ENCODE measurements at places on chromosomes 1 and 21. TPM values are rescaled to one million over a fixed set of nuclear protein-coding genes. Genes with fewer than 3 reads are reported as not detected.

DNA sequence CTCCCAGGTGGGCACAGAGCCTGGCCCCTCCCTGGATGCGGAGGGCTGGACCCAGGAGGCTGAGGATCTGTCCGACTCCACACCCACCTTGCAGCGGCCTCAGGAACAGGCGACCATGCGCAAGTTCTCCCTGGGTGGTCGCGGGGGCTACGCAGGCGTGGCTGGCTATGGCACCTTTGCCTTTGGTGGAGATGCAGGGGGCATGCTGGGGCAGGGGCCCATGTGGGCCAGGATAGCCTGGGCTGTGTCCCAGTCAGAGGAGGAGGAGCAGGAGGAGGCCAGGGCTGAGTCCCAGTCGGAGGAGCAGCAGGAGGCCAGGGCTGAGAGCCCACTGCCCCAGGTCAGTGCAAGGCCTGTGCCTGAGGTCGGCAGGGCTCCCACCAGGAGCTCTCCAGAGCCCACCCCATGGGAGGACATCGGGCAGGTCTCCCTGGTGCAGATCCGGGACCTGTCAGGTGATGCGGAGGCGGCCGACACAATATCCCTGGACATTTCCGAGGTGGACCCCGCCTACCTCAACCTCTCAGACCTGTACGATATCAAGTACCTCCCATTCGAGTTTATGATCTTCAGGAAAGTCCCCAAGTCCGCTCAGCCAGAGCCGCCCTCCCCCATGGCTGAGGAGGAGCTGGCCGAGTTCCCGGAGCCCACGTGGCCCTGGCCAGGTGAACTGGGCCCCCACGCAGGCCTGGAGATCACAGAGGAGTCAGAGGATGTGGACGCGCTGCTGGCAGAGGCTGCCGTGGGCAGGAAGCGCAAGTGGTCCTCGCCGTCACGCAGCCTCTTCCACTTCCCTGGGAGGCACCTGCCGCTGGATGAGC lies 34.2 kb downstream of the TRIM11 start:
- DNase-seq: no peak

GRCh38 chr1:29829448-29830344 lies 593.4 kb downstream of the PTPRU start:
- DNase-seq: no peak

DNA sequence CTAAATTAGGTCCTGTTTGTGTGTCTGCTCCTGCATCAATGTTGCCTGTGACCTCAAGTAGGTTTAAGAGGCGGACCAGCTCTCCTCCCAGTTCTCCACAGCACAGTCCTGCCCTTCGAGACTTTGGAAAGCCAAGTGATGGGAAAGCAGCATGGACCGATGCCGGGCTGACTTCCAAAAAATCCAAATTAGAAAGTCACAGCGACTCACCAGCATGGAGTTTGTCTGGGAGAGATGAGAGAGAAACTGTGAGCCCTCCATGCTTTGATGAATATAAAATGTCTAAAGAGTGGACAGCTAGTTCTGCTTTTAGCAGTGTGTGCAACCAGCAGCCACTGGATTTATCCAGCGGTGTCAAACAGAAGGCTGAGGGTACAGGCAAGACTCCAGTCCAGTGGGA lies 79.9 kb downstream of the PRDM2 start:
- no peak for DNase-seq

- DNase-seq: no peak
Measured at GRCh38 chr1:235327559-235328270, at the start of gene ARID4B. ARID4B (minus strand) TSS chr1:235328179; CDS start chr1:235326919, 1,260 bp downstream.

DNA sequence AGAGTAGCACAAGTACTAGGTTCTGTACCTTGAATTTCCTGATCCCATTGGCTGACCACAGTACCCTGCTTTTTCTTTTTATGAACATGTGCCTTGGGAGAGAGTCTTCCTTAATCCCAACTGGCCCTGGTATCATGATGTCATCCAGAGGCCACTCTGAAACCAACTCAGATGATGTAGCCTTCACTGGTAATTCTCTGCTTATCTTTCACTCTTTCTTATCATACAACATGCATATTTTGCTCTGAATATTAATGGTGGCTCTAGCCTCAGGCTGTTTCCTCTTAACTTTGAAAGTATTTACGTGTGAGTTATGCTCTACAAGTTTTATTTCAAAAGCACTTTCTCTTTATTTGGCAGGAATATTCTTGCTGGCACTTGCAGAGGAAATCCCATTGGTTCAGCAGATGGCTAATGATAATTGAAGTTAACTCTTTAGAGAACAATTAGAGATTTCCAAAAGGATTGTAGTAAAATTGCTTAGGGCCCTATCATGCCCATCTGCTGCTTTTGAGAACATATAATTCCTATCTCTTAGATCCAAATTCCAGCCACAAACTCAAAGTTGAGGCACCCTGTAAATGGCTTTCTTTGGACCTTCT lies 86.1 kb downstream of the PTGER3 start:
- DNase-seq: no peak

GRCh38 chr1:40749817-40750216 lies 33.8 kb upstream of the KCNQ4 start:
- DNase-seq: no peak

DNA sequence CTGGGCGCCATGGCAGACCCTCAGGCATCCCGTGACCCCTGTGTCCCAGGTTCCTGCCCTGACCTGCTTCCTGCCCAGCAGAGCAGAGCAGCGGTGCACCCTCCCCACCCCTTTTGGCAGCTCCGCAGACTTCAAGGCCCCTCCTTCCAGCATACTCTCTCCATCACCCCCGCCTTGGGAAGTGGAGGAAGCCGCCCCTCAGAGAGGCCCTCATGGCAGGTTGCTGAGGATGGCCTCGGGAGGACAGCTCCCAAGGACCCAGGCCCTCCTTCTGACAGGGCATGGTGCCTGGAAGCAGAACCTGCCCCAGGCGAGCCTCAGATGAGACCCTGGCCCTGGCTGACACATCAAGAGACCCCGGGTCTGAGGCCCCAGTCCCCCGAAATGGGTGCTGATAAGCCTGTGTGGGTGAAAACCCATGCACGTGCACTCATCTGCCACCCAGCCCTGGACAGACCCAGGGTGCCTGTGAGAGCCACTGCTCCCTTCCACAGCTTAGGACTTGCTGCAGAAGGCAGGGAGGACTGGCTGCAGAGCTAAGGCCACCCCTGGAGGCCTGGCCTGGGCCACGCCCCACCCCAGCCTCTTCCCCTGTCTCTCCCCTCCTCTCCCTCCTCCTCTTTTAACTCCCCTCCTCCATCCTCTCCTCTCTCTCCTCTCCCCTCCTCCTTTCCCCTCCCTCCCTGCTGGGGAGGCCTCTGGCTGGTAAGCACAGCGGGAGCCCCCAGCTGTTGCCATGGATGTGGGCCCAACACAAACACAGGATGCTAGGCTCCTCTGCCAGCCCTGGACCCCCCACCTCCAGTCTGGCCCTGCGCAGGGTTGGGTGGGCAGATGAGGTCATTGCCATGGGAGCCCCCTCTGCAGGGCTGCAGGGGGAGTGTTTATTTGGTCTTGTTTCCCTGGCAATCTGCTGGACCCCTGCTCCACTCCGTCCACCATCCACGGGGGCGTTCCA lies 33.7 kb downstream of the WNT9A start:
- DNase-seq: no peak

EIF3I gene
- total RNA-seq: 323 TPM

DNA sequence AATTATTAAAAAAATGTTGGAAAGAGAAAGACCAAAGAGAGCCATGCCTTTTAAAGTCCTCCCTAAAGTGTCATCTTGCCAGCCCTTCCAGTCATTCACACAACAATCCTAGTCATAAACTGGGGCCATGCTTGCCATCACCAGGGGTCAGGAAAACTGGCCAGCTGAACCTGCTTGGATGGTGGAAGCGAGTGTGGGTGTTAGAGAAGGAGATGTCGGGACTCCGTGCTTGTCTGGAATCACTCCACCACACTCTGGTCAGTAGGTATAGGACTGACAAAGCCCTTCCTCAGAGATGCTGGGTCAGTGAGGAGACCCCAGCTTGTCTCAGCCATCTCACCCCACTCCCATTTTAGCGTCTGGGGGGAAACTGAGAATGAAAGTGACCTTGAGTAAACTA lies 3.3 kb upstream of the HAPLN2 start:
- DNase-seq: no peak

GRCh38 chr1:203328714-203329122 lies 22.2 kb downstream of the FMOD start:
- no peak for DNase-seq

FMO5 gene
- 0.27 TPM for total RNA-seq

GRCh38 chr1:53087332-53088285 lies 25.6 kb downstream of the PODN start:
- DNase-seq: no peak

SELENBP1 gene
- total RNA-seq: 0.42 TPM

KRTAP13-1 gene
- not detected for total RNA-seq

LPAR3 gene
- total RNA-seq: 27.2 TPM

DNA sequence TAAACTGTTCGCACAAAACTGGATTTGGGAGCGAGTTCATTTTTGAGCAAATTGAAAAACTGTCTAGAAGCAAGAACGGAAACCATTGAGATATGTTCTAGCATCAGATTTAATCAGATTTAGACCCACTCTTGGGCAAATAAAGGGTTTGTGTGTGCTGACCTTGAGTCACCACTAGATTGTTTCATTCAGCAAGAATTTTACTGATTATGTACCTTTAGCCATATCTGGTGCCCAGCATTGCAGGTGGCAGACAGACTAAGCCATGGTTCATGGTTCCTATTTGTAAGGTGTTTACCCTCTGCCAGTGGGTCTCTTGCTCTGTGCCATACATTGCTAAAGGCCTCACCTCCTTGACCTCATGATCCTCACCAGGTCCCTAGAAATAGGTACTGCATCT lies 1.4 kb downstream of the NUDC start:
- no peak for DNase-seq

DNA sequence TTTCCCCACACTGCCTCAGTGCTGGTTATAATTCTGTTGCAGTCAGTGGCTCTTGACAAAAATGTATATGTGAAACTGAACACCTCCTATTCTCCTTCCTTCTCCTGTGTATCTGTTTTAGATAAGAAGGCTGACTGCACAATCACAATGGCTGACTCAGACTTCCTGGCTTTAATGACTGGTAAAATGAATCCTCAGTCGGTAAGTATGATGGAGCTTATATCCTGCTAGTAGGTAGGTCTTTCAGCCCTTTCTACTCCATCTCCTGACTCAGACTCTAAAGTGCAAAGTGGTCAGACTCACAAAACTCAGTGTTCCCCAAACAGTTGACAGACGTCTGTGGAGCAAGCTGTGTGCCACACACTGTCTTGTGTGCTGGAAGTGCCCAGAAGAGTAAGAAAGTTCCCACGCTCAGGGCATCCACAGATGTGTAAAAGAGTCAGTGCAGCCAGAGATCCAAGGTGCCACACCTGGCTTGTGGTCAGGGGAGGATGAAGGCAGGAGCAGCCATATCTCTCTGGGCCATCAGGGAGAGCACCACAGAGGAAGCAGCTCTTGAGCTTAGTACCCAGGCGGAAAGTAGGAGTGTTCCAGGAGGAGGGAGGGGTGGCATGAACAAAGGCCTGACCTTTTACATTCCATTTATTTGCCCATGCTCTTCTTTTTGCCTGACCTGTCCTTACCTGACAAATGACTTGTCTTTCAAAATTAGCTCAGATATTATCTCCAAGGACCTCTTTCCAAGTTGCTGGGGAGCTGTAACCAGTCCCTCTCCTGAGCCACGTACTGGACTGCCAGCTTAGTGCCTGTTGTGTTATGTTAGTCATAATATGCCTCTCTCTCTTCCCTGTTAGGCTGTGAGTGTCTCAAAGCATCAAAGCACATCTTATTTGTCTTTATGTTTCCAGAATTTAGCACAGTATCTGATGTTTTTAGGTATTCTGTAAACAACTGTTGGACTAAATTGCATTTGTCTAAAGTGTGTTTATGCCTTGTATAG lies 14.0 kb upstream of the PODN start:
- no peak for DNase-seq

GPR153 gene
- 6.1 TPM for total RNA-seq

LRRC38 gene
- total RNA-seq: not detected

GRCh38 chr1:232587141-232588008 lies 42.6 kb downstream of the SIPA1L2 start:
- no peak for DNase-seq

GRCh38 chr1:230315099-230315498 lies 111.0 kb downstream of the PGBD5 start:
- no peak for DNase-seq

GRCh38 chr1:11664336-11665065 lies 501 bp downstream of the FBXO6 start:
- no peak for DNase-seq

OR2W3 gene
- not detected for total RNA-seq

DNA sequence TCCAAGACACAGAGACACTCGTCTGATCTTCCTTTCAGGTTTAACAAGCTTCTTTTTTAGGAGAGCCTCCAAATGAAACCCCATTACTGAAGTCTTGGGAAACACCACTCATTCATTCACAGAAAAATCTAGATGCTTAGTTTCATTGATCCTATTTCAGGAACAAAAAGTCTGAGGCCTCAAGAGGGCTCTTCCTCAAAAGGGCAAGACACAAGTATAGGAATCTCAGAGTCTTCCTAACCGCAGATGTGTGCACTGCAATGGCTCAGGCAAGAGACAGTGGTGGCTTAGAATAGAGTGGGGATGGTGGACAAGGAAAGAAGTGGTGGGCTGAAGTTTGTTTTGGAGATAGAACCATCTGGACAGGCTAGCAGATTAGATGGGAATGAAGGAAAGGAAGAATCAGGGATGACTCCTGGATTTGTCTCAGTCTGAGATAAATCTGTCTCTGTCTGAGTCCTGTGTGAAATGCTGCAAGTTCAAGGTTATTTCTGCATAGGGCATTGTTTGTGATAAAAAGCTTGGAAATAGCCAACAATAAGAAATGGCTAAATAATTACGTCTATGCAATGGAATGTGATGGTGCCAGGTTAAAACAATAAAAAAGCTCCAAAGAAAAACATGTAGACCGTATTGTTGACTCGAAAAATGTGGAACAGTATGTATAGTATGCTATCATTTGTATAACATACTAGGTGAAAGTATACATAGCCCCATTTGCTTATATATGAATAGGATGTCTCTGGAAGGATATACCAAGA lies 8.9 kb upstream of the CTSE start:
- DNase-seq: no peak

GRCh38 chr1:245092638-245092976 lies 62.2 kb upstream of the KIF26B start:
- DNase-seq: no peak

DNA sequence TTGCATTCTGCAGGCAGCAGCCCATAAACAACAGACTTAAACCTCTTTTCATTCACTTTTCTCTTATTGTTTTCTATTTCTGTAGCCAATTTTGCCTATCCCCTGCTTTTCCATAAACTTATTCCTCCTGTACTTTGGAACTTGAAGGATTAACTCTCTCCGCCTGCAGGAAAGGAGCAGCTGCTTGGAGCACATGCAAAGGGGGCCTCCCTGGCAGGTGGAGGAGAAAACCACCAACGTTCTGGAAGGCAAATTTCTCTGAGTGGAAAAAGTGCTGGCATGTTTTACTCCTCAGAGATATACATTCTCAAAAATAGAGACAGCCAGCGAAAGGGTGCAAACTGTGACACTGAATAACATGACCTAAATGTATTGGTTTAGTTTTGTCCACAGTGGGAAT lies 33.6 kb downstream of the RGS21 start:
- DNase-seq: no peak

- no peak for DNase-seq
Measured at GRCh38 chr21:34072145-34073031, 990 bp upstream of the MRPS6 start.

- DNase-seq: no peak
Measured at GRCh38 chr1:201990427-201990826, 8.0 kb downstream of the RNPEP start.

ZNF670 gene
- total RNA-seq: 6.9 TPM

VAV3 gene
- not detected for total RNA-seq

Data from HCT116 (cell line).